ENCODE measurements at places on chromosomes 4 and X.
A peak's percentile ranks its signal among the peaks of the same experiment; 100 is the strongest.

- DNase-seq, result no peak
These were observed 13.3 kb downstream of the YIPF7 start for GRCh38 chr4:44638091-44638490.

GRCh38 chr4:4859799-4860599 lies 534 bp downstream of the MSX1 start:
- DNase-seq, result no peak

GRCh38 chrX:149036086-149036485 lies 469.0 kb downstream of the IDS start:
- DNase-seq, result no peak

- DNase-seq, result no peak
These were observed 94.9 kb upstream of the TBC1D9 start for GRCh38 chr4:140851032-140851636.

DNA sequence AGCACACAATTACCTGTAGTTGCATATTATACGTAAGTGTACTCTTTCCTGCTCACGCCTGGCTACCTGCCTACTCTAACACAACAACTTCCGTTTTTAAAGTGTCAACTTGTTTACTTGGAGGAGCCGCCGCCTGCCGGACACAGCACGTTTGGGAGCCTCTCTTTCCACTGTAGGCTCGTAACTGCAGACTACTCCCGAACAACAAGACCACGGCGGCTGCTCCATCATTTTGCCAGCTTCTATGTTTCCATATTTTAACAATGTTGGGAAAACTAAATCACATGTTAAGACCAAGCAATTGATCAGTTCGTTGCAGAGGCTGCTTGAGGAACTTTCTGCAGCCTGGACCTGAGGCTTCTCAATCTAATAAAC lies 841 bp downstream of the MTNR1A start:
- DNase-seq, result no peak

DNA sequence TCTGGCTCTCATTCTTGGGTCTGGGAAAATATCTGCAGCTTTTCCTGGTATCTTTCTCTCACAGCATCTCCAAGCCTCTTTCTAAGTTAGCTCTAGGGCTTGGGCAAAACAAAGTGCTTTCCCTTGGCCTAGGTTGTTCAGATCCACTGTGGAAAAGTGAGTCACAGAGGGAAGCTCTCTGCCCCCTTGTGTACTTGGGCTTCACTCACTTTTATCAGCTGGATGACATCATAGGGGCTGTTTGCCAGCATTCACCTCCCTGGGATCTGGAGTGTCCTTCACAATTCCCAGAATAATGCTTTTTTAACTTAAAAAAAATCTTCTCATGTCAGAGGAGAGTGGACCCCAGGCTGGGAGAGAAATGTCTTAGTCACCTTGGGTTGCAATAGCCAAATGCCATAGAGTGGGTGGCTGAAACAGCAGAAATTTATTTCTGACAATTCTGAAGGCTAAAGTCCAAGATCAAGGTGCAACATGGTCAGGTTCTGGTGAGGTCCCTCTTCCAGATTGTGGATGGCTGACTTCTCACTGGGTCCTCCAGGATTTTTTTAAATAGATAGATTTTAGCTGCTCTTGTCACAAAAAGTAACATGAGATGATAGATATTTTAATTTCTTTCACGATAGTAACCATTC lies 247.8 kb downstream of the SH2D1A start:
- DNase-seq, result no peak

GRCh38 chr4:94332983-94333590 lies 9.5 kb downstream of the HPGDS start:
- DNase-seq, result no peak

DNA sequence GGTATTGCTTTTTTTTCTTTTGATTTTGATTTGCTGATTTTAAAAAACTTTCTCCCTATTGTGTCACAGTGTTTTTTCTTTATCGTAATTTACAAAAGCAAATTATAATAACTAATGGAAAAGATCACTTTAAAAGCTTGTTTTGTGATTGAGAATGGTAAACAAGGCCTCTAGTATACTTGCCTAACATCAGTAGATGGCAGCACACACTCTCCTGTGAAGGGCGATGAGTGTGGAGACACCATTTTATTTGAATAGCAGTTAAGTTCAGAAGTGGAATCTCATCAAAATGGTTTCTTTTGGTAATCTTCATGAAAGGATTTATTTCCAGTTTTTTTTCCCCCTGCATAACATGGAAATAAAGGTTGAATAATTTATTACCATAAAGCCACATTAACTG lies 72.3 kb downstream of the PAK3 start:
- DNase-seq, result no peak

DNA sequence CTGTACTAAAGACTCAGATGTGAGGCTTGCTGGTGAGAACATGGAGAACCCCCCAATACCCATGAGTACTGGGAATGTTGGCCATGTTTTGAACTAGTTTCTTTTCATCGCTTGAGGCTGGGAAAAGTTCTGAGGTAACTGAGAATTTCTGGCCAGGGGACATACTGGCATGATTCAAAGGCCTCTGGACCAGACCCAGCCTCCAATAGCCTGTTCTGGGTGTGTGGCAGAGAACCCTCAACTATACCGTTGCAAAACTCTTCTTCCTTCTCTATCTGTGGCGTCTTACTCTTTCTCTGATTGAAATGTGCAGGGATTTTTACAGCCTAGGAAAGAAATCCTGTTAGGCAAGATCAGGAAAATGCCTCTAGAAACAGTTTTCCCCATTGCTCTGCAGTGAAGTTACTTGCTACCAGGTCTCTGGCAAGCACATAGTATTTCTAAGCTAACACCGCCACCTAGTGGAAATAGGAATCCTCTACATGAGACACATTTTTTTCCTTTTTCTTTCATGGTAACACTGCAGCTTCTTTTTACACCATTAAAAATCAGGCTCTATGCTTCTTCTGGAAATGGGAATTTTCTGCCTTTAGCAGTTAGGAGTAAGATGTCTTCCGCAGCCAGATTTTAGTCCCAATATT lies 170.7 kb upstream of the ZCCHC13 start:
- DNase-seq, result no peak

DNA sequence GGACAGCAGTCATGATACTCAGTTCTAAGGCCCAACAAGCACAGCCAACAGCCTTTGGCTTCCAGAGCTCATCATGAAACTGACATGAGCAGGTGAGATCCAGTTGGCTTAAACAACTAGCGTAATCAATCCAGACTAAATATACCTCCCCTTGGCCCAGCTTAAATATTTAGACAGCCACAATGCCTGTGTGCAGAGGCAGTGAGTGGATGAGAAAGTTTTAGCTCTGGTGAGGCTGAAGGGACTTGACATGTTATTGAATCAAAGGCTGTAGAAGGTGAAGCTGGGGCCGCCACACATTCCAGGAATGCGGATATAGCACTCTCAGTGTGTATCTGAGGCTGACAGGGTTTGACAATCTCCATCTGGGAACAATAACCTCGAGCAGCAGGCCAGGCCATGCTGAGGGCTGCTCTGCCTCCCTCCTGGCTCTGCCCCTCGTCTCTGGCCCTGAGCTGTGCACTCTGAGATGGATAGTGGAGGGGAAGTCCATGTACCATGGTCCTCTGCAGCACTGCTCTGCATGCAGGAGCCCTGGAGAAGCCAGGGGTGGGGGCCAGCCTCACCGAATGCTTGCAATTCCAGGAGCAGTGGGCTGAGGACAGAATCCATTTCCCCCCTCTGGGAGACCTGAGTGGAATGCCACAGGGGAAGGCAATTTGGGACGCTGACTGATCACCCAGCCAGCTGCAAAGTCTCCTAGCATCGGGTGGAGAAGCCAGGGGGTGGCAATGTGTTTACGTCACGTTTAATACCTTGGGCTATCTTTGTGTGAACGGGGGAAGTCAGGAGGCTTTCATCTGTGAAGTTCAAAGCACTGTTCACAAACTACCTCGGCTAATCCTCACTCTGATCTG lies 37.3 kb upstream of the RASL11B start:
- no peak for DNase-seq

DNA sequence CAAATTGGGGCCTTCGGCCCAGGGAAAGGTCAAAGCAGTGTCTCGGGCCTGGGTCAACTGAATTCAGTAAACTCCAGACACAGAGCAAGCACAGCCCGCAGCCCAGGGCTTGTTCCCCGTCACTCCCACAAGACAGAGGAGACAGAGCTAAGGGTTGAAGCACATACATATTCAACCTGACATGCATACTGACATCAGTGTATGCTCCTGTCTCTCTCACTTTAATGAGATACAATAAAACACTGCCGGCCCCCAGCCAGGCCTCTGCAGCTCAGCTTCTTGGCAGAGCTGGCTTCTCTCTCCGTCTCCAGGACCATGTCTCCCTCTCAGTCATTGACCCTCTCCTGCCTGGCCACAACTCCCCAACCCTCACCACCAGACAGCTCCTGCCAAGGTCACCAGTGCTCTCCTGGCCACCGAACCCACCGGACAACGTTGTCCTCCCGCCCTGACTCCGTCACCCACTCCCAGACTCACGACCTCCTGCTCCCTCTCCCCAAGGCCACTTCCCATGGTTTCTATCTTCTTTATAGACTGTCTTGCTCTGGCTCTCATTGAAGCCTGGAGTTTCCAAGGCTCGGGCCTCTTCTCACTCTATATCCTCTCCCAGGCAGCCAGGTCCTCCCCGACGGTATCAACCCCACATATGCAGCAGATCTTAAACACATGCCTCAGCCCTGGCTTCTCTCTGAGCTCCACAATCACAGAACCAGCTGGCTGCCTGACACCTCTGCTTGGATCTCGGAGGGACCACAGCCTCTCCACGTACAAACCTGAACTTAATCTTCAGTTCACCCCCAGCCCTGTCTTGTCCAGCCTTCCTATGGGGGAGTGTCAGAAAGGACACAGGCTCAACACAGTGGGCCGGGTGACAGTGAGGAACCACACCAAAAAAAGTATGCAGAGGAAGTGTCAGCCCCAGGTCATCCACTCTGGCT lies 67.7 kb upstream of the C4orf50 start:
- DNase-seq, result no peak

- DNase-seq, result peak; percentile 4
These were observed 32.7 kb upstream of the AMBN start for GRCh38 chr4:70559211-70559830.
